NCI-H510A (cell line): ENCODE measurements at places on chromosomes 2 and 18.

GRCh38 chr2:241509155-241509784 lies 886 bp upstream of the STK25 start:
- peak; percentile 17 for DNase-seq

DNA sequence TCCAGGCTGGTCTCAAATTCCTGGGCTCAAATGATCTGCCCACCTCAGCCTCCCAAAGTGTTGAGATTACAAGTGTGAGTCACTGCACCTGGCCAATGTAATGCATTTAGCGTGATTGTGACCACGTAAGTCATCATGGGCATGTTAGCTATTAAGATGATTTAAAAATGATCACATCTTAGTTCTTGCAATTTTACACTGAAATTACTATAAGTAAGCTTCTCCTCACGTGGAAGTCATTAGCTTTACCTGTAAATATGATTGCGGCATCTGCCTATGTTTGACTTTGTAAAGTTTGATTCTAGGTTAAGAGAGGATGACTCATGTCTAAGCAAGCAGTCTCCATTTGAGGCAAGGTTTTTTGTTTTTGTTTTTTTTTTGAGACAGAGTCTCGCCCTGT lies 85.5 kb downstream of the PMAIP1 start:
- no peak for DNase-seq

GRCh38 chr2:173118395-173118794 lies 42.7 kb downstream of the MAP3K20 start:
- no peak for DNase-seq

GRCh38 chr2:235024931-235025773 lies 73.3 kb downstream of the SH3BP4 start:
- no peak for DNase-seq

DNA sequence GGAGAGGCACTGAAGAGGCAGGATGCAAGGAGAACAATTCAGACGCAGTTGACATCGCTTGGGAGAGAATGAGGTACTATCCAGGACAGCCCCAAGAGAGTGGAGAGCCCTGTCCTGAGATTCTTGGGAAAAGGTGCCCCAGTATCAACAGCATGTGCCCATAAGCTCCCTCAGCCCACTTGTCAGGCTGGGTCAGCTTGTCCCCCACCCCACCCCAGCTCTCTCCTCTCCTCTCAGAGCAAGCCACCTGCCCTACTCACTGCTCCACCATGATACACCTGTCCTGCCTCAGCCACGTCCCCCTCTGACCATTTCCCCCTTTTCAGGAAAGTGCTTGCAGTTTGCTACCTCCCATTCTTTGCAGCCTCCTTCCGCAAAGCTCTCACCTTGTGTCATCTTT lies 111.8 kb downstream of the XRCC5 start:
- DNase-seq = no peak

GRCh38 chr2:26284132-26284531 lies 39.4 kb downstream of the HADHB start:
- no peak for DNase-seq

DNA sequence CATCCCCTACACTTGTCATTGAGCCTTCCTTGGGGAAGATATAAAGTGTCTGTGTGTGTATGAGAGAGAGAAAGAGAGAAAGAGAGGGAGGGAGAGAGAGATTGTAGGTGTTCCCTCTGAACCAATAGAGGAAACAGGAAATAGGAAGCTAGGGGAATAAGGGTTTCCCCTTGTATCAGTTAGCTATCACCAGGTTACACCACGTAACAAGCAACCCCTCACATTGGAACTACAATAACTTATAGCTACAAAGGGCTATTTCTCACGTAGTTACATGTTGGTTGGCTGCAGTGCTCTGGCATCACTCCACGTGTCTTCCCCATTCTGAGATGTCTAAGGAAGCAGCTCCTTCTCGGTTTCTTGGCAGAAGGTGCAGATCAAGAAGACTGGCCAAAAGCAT lies 41.0 kb upstream of the ARL4C start:
- no peak for DNase-seq

- DNase-seq = no peak
These were observed 154.7 kb downstream of the TSN start for GRCh38 chr2:121910139-121910538.

DNA sequence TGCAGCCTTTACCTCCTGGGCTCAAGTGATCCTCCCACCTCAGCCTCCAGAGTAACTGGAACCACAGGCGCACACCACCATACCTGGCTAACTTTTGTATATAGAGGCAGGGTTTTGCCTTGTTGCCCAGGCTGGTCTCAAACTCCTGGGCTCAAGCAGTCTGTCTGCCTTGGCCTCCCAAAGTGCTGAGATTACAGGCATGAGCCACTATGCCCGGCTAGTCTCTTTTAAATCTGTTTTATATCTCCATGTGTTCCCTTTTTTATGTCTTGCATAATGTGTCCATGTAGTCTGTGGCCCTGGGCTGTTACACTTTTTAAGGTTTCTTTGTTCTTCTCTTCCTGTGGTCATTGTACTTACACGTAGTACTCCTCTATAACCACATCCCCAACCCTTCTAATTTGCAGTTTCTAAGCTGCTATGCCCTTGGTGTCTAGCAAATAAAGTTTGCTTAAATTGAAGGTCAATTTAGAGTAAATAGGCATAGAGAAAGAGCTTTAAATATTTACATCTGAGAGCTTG lies 168.2 kb downstream of the MCFD2 start:
- DNase-seq = no peak

DNA sequence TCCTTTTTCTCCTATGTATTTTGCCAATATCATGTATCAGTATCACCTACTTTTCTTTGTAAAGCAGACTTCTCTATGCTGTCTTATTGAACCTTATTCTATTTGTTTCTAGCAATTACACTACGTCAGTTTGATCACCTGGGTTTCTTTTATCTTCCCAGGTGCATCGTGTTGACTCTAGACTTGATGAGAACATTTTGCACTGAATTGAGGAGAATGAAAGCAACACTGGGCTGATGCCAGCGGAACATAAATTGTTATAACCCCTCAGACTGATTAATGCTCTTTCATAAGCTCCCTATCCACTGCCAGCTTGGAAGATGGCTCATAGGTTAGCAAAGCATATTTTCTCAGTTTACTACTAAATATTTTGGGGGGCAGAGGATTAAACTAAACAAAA lies 140.6 kb downstream of the EPHA4 start:
- DNase-seq = no peak

DNA sequence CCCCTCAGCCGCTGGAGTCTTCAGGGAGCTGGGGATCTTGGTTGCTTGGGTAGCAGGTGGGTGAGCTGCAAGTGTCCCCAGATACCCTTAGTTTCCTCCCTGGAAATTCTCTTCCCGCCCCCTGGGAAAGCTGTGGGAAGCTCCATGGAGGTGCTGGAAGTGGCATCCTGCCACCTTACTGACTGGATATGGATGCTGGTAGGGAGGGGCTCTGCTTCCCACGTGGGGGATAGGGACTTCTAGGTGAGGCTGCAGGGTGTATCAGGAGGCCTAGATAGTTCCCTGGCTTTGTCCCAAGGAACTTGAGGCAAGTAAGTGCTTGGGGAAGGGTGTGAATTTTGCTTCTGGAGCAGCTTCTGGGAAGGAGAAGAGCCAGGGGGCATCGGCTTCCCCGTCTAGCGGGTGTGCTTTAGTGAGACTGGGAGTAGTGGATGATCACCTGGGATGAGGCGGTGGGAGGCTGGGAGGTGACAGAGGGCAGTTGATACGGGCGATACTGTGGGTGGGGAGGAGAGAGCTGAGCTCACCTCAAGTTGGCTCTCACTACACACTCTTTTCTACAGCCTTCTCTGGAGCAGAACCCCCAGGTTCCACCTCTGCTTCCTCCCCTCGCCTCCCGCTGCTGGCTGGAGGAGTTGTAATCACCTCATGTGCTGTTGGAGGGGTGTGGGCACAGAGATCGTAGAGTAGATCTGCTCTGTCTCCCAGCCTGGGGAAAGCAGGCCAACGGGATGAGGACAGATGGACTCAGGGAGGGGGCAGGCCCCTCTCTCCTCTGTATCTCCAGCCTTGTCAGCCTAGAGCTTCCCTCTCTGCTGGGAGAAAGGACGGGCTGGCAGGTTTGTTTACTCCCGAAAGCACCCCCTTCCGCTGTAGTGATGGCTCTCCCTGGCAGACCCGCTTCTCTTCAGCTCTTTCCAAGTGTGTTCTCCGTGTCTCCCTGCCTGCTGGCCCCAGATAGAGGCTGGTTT lies 19.8 kb downstream of the TET3 start:
- DNase-seq = no peak

GRCh38 chr2:213862407-213863076 lies 548.3 kb upstream of the VWC2L start:
- DNase-seq = no peak

DNA sequence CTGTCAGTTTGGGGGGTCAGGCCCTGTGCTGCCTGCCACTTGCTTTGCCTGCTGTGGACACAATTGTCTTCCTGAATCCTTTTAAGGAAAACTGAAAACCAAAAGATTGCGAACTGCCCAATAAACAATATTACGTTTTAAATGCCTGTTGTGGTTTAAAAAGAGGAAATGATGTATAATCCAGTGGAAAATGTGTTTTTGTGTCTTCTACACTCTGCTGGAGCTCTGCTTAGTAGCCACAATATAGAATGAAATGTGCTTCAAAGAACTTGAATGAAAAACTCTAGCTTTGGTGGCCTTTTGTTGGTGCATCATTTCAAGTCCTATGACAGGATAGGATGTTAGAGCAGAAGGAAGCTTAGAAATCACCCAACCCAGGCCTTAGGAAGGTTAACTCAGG lies 23.2 kb upstream of the CABYR start:
- DNase-seq = no peak

DNA sequence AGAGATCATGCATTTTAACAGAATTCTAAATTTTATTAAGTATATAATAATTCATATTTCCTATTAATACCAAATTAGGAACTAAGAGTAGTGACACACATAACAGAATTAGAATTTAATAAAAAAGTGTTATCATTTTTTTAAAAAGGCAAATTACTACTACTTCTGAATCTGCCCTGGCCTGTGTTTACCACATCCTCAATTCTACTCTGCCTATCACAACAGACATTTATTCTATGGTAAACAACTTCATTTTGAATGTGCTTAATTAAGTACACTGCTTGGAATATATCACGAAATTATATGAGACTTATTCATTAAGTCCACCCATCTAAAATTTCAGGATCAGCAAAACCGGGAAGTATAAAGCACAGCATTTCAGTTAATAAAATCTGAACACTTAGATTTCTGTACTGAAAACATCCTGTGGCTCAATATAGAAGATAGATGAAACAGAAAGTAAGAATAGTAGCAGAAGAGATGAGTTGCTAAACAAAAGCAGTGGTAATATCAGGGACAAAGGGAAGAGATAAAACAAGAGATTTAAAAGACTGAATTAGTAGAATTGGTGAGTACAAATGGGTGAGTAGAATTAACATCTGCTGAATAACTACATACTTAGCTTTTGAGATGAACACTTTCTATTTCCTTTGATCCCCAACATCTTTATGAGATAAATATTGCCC lies 3.7 kb downstream of the SMC6 start:
- DNase-seq = no peak

DNA sequence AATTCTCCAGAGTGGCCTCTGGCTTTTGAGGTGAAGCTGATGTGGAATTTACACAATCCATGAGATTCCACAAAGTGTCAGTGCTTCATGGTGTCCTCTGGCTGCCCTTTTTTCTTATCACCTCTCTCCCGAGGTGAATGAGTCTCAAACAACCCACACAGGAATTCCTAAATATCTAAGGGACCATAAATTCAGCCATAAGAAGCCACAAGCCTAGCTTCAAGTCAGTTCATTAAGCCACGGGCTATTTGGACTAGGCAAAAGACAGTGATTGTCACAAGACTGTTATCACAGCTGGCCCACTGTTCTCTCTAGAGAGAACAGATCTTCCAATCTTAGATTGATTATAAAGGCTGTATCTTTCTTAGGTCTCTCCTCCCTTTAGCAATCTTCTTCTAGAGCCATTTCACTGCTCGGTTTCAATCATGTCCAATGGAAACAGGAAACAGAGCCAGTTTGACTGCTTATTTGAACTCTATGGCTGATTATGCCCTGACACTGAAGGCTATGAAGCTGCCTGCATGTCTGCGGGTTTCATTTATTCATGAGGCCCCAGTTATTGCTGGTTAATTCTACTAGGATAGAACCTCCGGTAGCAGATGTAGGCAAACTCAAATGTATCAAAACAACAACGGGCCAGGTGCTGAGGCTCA lies 4.1 kb downstream of the NEMP2 start:
- DNase-seq = no peak

DNA sequence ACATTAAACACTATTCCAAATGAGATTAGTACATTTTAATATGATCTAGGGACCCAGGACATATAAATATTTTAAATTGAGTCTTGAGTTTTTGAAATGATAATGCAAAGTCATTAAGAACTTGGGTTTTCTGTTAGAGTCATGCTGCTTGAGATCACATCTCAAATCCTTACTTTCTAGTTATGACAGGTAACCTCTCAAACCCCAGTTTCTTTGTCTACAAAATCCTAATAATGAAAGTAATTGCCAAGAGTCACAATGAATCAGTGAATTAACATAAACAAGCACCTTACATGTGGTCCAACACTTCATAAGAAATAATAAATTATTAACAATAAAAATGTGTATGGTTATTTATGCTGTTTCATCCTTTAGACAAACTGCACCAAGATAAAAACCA lies 607.6 kb downstream of the LRP1B start:
- DNase-seq = no peak

DNA sequence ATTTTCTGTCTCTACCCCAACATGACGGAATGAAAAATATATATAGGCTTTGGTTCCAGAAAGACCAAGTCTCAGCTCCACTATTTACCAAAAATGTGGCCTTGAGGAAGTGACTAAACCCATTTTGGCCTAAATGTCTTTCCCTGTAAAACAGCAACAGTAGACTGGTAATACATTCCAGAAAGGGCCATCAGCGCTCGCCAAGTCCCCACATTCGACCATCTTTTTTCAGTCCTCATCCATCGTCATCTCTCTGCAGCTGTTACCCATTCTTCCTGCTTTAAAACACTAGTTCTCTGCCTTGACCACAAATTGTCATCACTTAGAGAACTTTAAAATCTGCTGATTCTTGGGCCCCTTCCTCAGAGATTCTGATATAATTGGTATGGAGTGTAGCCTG lies 183.8 kb upstream of the CTAGE1 start:
- DNase-seq = no peak
